ENCODE measurements at places on chromosomes 1 and 21. TPM values are rescaled to one million over a fixed set of nuclear protein-coding genes. Genes with fewer than 3 reads are reported as not detected.

- DNase-seq: no peak
Measured at GRCh38 chr1:24825174-24825573, 79.9 kb downstream of the CLIC4 start.

GRCh38 chr1:63127376-63127775, 195.0 kb upstream of the FOXD3 start:
- DNase-seq: no peak

DNA sequence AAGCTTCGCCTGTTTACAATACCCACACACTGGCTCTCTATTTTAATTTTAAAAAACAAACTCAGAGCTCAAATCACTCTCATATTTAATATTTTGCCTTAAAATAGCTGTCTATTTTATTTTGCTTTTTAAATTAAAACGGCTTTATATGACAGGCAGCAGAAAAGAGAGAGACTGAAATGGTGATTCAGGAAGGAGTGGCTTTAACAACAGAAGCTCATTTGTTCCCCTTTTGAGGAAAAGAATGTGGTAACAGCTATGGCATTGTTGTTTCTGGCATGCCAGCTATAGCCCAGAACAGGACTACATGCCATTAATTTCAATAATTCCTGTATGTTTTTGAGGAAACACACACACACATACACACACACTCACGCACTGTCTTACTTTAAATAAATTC, 234.2 kb upstream of the PTBP2 start:
- DNase-seq: no peak

- DNase-seq: no peak
Measured at GRCh38 chr1:198809247-198809646, 170.4 kb downstream of the PTPRC start.

Gene C4BPB
- not detected for total RNA-seq

GRCh38 chr1:71043065-71043464, 4.6 kb downstream of the PTGER3 start:
- DNase-seq: no peak

- DNase-seq: no peak
Measured at GRCh38 chr21:34197561-34197960, 124.2 kb downstream of the MRPS6 start.

Gene SLAMF8
- 1.0 TPM for total RNA-seq

DNA sequence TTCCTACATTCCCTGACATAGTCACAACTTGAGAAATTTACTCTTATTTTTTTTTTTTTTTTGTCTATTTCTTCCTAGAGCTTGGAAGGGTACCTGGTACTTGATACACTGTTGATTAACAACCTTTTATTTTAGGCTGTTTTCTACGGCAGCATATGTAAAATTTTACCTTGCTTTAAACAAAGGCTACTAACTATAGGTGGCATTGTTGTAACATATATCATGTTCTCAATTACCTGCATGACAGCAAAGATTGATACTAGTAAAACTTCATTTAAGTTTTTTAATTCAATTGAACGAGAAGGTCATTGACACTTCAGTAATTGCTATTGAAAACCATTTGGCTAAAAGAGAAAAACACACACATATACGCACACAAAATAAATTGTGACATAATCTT, 238.3 kb upstream of the ESRRG start:
- no peak for DNase-seq

- DNase-seq: no peak
Measured at GRCh38 chr21:29261555-29262540, 36.9 kb upstream of the BACH1 start.

Gene OR2T33
- total RNA-seq: not detected

- DNase-seq: no peak
Measured at GRCh38 chr1:228749765-228750164, 14.5 kb downstream of the RHOU start.

DNA sequence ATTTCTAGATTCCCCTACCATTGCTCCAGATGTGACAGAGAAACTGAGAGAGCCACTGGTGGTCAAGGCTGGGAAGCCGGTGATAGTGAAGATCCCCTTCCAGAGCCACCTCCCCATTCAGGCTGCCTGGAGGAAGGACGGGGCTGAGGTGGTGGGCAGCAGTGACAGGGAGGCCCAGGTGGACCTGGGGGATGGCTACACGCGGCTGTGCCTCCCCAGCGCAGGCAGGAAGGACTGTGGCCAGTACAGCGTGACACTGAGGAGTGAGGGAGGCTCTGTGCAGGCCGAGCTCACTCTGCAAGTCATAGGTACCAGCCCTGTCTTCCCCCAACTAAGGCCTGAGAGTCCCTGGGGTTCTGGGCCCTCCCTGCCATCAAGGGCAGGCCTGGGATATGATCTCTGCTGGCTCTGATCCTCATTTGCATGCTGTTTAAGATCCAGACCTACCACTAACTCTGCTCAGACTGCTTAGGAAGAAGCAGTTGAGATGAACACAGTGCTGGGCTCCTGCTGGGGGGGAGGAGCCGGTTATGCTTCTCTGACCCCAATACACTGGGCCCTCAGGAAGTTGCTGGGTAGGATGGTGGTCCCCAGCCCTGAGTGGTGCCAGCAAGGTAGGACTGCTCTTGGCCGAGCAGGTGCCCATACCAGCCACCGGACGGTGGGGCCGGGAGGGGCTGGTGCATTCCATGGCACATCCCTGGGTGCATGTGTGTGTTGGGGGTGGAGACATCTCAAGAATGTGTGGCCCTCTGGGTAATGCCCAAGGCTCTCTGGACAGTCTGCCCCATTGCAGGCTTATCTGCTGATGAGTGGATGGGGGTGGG, 25.1 kb downstream of the IGFN1 start:
- no peak for DNase-seq

GRCh38 chr1:160789702-160790611, 6.0 kb upstream of the LY9 start:
- DNase-seq: no peak

Gene SPRR2F
- not detected for total RNA-seq

Gene NFASC
- 7.2 TPM for total RNA-seq

Gene FBXO44
- 11.5 TPM for total RNA-seq

DNA sequence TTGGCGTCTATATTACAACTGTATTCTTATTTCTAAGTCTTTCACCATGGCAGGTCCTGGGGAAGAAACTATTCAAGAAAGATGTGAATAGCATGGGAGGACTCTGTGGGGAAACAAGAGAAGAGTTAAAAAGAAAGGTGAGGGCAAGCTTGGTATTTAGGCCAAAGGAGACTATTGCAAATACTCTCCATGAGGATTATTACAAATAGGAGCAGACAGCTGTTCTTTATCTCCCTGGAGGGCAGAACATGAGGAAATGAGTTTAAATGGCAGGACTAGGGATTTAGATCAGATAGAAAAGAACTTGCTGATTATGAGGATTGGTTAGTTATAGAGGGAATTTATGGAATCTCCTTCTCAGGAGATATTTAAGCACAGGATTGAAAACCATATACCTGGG, 186.8 kb downstream of the CDC7 start:
- no peak for DNase-seq

DNA sequence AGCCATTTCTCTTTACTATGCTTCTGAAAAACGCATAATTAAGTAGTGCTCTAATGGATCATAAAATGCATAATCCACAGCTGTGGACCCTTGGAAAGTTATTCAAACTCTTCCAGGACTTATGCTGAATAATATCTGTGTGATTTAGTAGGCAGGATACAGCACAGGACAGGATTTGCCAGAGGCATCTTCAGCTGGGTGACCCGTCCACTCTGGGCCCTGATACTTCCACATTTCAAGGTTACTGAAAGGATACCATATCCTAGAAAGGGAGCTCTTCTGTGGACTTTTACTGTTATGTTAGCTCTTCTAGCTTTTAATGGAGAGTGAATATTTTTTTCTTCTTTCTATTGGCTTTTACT, 49.6 kb downstream of the MAP10 start:
- no peak for DNase-seq

- no peak for DNase-seq
Measured at GRCh38 chr1:58515794-58516401, 30.6 kb downstream of the OMA1 start.

GRCh38 chr1:8397511-8397910, 79.6 kb downstream of the SLC45A1 start:
- DNase-seq: no peak

DNA sequence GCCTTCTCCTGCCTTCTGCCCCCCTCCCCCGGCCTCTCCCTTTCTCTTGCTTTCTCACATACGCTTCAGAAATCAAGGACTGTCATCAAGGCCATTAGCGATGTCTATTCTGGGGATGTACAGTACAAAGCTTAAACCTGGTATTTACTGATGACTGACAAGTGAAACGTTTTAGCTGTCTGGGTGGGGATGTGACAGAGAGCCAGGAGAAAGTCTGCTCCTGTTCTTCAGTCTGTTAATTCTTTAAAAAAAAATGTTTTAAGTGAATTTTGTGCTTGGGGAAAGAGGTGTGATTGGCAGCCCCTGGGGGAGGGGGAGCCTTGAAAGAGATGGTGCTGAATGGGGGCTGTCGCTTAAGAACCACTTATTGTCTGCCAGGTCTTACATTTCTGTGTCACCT, 283.0 kb upstream of the PLXNA2 start:
- no peak for DNase-seq

DNA sequence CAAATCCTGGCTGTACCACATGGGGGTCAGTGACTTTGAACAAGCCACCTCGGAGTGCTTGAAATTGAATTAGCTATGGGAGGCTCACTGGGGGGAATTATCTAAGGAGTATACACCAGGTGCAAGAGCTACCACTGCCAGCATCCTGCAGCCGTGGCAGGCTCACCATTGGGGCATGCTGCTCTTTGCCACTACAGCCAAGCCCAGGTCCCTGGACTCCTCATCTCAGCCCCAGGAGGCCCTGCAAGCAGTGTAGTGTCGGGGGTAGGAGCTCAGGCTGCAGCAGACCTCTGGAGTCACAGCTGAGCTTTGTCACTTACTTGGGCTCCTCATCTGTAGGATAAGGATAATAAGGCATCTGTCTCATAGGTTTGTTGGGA, 35.3 kb downstream of the ACOT11 start:
- no peak for DNase-seq

DNA sequence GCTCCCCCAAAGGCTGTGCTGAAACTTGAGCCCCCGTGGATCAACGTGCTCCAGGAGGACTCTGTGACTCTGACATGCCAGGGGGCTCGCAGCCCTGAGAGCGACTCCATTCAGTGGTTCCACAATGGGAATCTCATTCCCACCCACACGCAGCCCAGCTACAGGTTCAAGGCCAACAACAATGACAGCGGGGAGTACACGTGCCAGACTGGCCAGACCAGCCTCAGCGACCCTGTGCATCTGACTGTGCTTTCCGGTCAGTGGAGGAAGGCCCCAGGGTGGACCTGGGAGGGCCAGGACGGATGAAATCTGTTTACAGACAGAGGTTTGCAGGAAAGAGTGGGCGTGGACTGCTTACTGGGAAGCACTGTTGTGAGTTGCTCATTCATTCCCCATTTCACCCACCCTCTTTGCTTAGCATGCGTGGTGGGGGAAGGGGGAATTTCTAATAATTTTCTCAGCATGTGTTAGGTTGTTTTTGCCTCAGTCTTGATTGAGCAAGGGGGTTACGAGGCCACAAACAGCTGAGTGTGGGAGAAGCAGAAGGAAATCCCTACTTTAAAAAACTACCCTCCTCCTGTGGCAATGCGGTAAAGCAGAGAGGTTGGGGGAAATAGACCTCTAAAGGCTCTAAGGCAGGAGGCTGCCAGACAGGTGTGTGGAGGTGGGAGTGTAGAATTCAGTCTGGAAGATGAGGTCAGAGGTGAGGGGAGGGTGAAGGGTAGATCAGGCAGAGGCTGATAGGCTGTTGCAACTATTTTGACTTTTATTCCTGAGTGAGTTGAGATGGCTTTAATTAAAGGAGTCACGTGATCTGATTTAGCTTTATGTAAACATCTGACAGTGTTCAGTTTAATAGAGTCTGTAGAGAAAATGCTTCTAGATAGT, 1.3 kb downstream of the FCGR2A start:
- no peak for DNase-seq

Gene DNAJC16
- total RNA-seq: 17.9 TPM

Gene KIF14
- total RNA-seq: 0.05 TPM

- DNase-seq: no peak
Measured at GRCh38 chr1:176595217-176595616, 132.2 kb downstream of the PAPPA2 start.

DNA sequence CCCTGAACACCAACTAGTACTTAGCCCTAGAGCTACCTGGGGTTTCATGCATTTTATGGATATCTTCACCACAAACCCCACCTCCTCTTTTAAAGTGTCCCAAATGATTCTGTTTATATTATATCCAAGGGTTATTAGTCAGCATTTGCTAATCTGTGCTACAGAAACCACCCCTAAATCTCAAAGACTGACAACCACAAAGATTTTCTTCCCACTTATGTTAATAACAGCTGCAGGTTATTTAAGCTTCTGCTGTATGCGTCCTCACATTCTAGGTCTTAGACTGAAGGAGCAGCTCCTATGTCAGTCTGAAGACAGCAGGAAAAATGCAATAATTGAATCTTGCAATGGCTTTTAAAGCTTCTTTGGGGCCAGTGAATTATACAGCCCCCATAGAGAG, 11.2 kb upstream of the PHC2 start:
- no peak for DNase-seq

Gene BTG3
- 8.4 TPM for total RNA-seq

Gene LCK
- 1.0 TPM for total RNA-seq

Gene FCER1G
- total RNA-seq: 2.0 TPM

DNA sequence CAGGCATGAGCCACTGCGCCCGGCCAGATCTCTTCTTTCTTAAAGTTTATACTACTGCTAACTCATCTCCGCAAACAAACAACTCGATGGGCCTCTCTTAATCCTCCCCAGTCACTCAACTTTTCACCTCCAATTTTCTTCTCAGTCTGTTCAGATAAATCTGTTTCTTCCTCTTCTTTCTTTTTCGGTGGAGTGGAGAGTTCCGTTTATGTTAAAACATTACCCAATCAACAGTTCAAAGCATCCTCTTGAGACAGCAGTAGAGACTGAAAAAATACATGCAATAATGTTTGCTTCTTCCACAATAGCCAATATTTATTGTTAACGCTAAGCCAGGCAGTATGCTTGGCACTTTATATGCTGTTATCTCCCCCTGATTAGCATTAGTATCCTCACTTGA, 1.4 kb upstream of the ANKRD13C start:
- no peak for DNase-seq

- DNase-seq: no peak
Measured at GRCh38 chr1:240058049-240058448, 33.6 kb upstream of the FMN2 start.

- DNase-seq: no peak
Measured at GRCh38 chr1:93346421-93346993, 800 bp downstream of the DR1 start.

- DNase-seq: no peak
Measured at GRCh38 chr1:11456965-11457364, 22.0 kb upstream of the DISP3 start.

GRCh38 chr1:201420608-201421002, 925 bp downstream of the TNNI1 start:
- no peak for DNase-seq

Measured in heart right ventricle (tissue), 16 donors.